Fibroblast of skin of left quadriceps (primary cell): ENCODE measurements at places on chromosomes 4 and X.

DNA sequence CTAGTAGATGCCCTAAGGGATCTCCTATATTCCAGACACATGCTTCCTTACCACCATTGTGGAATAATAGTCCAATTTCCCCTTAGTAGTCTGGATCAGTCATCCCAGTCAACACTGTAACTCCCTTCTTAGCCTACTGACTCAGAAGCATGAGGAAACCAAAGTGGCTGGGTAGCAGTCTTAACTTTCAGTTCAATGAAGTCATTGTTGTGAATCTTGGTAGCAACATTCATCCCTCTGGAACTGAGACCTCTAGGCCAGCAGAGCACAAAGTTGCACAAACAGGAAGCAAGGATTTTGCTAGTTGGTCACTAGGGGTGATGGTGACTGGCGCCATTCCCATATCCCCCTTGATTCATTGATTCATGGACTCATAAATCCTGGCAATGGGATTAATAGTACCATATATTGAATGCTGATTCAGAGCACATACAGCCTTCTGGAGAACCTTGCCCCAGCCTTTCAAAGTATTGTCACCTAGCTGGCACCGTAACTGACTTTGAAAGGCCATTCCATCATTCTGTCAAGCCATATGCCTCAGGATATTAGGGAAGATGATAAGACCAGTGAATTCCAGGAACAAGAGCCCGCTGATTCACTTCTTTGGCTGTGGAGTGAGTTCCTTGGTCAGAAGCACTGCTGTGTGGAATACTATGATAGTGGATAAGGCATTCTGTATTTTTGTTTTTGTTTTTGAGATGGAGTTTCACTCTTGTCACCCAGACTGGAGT is 19.7 kb upstream of the GPAT3 start:
- peak; percentile 8 for DNase-seq

GRCh38 chr4:108047199-108047598 is 57.5 kb downstream of the HADH start:
- no peak for DNase-seq

GRCh38 chr4:183195534-183195933 is 96.5 kb downstream of the WWC2 start:
- no peak for DNase-seq

DNA sequence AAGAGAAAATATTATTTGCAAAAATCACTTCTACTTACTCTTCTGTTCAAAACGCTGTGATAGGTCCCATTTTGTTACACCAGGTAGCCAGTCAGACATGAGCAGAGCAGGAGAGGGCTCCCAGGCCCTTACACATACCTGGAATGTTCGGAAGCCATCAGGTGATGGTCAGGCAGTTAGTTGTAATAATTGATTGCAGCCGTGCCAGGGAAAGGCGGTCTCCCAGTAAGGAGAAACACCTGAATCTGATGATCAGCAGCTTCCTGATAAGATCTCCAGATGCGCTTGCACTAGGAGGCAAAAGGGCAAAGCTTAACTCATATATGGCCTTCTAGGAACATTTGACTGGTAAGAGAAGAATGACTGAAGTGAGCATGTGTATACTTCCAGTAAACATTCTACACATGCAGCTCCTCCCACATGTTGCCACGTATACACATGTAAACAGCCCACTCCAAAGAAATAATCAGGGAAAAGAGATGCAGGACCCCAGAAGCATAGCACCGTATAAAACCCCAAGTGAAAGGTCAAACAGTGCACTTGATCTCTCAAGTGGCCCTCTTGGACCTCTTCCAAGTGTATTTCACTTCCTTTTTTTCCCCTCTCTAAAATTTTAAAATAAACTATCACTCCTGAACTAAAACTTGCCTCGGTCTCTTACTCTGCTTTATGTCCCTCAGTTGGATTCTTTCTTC is 1338.0 kb downstream of the FSTL5 start:
- DNase-seq = no peak

- no peak for DNase-seq
These were observed 740 bp upstream of the NPY2R start for GRCh38 chr4:155207534-155208257.

- no peak for DNase-seq
These were observed 106.7 kb downstream of the GPM6A start for GRCh38 chr4:175705407-175705806.

DNA sequence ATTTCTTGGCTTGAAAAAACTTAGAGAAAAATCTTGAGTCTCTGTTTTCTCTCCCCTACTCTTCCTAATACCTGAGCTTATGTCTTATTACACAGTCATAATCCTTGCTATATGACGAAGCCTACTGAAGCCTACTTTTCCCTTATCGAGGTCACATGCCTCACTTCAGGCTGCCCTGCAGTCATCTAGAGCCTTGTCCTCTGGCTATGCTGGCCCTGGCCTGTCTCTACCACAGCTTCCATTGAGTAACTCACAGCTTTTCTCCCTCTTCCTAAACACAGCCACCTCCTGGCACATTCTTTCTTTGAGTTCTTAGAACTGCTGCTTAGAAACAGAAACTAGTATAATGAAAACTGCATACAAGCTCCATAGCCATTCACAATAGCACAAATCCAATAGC is 1698.3 kb downstream of the STIM2 start:
- no peak for DNase-seq

DNA sequence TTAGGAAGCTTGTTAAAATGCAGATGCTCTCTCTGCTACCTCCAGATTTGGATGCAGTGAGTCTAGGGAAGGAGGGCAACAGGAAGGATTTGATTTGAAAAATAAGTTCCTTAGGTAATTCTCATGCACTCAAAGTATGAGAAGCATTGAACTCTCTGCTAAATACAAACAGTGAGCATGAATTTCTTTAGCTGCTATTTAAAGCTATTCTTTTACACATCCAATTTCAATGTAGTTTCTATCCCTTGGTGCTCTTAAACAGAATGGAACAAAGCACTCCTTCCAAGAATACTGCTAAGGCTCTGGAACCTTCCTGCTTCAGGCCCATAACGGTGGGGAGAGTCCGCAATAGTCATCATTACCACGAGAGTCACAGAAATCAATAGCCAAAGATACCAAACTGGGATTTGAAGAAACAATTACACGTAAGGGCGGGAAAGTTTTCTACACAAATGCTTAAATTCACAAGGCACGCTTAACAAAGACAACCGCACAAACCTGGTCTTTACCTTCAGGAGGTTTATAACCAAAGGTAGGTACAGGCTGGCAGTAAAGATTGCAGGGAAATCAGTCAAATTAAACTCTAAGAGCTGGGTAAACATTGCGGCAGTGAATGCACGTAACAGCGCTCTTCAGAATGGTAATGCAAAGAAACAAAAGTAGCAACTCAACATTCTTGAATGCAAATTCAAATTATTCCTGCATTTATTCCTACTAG is 123.2 kb upstream of the NAP1L5 start:
- no peak for DNase-seq

- DNase-seq = peak; percentile 10
These were observed 505.1 kb downstream of the PPARGC1A start for GRCh38 chr4:23384741-23385140.

DNA sequence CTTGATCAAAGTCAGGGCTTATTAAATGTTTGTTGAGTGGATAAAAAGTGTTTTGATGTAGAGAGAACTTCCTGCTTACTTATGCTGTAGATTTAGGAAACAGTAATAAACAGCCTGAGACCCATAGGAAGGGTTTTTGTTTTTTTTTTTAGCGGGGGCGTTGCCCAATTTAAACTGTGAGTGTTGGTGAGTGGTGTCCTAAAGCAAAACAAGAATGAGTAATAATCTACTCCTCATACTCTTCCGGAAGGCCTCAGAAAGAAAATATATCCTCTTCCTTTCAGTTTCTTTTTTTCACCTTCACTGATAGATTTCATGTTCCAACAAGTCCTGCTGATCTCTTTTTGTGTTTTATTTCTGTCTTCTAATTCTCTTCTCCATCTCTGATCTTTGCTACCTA is 104.4 kb upstream of the SCML1 start:
- DNase-seq = no peak

DNA sequence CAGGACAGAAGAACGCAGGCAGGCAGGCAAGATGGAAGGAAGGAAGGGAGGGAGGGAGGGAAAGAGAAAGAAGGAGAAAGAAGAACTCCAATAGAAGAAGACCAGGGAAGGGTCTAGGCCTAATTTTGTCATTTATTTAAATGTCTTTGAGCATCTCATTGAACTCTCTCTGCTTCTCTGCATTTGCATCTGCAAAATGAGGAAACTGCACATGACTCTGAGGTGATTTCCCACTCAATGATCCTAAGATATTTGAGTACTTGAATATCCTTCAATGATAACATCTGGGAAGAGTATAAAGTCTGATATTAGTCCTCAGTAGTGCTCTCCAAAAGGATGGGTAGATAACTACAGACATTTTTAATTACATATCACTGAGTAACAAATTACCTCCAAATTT is 33.1 kb upstream of the RBPJ start:
- no peak for DNase-seq

DNA sequence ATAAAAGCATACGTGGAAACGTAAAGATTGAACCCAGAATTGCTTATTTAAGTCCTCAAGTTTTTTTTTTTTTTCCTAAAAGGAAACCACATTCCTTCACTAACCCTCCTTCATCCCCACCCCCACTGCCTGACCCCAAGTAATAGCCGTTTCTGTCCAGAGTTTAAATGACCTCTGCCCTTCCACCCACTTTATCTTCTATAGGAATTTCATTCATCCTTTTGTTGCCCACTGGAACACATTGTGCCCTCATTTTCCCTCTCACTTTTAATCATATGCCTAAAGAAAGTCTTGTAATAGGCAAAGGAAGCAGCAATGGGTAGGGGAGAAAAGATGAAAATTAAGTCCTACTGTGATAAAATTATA is 62.7 kb downstream of the SH3RF1 start:
- no peak for DNase-seq

GRCh38 chrX:128460835-128461234 is 408.6 kb upstream of the ACTRT1 start:
- DNase-seq = no peak

DNA sequence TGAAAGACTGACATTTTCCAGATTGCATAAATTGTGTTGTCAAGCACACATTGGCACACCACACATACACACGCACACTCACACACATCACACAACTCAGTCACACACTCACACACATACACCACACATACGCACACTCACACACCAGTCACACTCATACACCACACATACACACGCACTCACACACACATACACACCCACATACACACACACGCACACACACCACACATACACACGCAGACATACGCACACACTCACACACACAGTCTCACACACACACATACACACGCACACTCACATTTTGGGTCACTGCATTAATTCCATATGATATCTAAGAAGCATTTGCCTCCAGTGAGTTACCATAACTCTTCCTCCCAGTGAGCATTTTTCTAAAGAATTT is 578.3 kb upstream of the FRG1 start:
- DNase-seq = no peak

- DNase-seq = peak; percentile 37
These were observed 152.3 kb downstream of the WDFY3 start for GRCh38 chr4:84814094-84814750.

DNA sequence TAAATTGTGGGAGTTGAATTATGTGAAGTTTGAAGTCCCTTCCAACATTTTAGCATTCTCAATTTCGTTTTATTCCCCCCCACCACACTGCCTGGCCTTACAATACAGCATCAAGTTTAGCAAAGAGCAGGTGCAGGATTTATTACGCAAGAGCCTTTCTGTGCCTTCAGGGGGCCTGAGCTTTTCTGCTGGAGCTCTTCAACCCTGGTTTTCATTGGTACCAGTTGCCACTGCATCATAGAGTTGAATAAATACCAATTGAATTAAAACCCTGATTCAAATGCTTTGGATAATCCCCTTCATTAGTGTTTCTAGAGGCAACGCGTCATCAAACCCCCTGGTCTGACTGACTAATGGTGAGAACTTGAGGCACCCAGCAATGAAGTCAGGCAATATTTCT is 43.6 kb upstream of the KIT start:
- DNase-seq = no peak

DNA sequence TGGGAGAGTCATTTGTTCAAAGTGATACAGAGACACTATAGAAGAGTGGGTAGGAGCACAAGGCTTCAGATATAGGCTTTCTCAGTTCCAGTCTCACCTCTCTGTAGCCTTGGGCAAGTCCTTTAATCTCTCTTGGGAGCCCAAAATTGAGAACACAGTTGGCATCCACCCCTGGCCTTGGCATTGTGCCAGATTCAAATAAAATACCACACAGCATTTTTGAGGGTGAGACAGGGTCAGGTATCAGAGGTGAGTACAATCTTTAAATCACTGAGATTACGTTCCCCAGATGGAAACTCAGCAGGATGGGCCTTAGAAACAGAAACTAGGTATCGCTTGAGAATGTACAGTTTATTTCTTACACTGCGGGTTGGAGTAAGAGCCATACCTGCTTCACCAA is 25.2 kb upstream of the SMIM10L2A start:
- no peak for DNase-seq

GRCh38 chr4:53571936-53572599 is 19.2 kb downstream of the LNX1 start:
- DNase-seq = no peak
